ENCODE measurements at places on chromosomes 16 and 17.
A peak's percentile ranks its signal among the peaks of the same experiment; 100 is the strongest.

DNA sequence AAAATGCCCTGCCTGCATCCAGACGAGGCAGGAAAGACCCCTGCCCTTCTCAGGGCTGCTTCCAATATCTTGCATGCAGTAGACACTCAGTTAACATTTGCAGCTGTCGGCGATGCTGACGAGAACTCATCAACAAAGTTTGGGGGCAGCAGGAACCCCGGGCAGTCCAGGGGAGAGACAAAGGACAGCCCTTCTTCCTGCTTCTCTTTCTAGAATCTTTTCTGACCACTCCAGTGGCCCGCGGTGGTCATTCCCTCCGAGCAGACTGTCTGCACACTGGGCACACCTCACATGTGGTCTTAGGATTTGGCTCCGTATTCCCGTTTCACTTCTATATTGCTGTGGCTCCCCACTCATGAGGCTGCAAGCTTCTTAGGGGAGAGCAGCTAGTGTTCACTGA lies 31.0 kb upstream of the MFSD6L start:
- no peak for DNase-seq

- DNase-seq: no peak
Measured at GRCh38 chr17:10527419-10527818, 9.1 kb upstream of the MYH1 start.

DNA sequence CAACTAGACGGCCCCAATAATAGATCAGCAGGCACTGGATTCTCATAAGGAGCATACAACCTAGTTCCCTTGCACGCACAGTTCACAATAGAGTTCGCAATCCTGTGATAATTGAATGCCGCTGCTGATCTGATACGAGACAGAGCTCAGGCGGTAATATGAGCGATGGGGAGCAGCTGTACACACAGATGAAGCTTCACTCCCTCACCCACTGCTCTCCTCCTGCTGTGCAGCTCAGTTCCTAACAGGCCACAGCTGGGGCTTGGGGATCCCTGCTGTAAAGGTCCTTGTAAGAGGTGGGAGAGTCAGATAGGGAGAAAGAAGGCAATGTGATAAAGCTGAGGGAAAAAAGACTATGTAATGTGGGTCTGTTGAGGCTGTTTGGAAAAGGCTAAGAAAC lies 577.5 kb downstream of the RBFOX1 start:
- no peak for DNase-seq

DNA sequence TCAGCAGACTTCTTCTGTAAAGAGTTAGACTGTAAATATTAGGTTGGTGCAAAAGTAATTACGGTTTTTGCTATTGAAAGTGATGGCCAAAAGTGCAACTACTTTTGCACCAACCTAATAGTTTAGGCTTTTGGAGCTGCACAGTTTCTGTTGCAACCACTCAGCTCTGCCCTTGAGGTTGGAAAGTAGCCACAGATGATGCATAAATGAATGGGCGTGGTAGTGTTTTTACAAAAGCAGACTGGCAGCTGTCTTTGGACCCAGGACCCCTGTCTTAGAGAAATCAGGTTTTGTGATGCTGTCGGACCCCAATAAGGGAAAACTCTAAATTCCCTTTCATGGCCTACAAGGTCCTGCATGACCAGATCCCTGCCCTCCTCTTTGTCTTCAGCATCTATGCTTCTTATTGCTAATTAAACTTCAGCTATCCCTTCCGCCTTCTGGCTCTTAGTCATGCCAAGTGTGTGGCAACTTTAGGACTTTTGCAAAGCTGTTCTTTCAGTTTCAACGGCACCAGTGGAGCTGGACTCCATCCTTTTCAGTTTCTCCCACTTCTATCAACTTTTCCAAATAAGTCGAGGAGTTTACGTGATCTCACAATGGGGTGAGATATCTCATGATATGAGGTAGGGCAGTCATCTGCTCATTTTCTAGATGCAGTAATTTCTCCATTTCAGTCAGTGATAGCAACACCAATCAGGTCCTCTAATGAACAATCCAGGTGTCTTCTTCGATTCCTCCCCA lies 232.3 kb downstream of the XYLT1 start:
- peak; percentile 9 for DNase-seq

Data from CD4-positive, alpha-beta T cell treated with Interleukin-15 for 4 hours (primary cell).